Fibroblast of skin of right biceps (primary cell): ENCODE measurements at places on chromosomes 12 and 14.
A peak's percentile ranks its signal among the peaks of the same experiment; 100 is the strongest.

DNA sequence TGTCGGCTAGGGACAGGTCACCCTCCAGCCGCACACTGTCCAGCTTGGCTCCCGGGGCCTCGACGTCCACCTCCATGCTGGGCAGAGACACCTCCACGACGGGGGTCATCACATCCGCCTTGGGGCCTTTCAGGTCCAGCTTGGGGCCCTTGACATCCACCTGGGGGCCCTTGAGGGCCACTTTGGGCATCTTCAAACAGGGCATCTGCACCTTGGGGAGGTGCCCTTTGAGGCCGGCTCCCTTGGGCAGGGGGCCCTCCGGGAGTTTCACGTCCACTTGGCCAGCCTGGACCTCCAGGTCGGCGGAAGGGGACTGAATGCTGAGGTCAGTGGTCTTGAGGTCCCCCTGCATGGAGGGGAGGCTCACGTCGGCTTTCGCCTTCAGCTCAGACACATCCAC lies 17.9 kb downstream of the PLD4 start:
- no peak for DNase-seq

GRCh38 chr14:78631551-78631950 lies 461.4 kb downstream of the NRXN3 start:
- no peak for DNase-seq

DNA sequence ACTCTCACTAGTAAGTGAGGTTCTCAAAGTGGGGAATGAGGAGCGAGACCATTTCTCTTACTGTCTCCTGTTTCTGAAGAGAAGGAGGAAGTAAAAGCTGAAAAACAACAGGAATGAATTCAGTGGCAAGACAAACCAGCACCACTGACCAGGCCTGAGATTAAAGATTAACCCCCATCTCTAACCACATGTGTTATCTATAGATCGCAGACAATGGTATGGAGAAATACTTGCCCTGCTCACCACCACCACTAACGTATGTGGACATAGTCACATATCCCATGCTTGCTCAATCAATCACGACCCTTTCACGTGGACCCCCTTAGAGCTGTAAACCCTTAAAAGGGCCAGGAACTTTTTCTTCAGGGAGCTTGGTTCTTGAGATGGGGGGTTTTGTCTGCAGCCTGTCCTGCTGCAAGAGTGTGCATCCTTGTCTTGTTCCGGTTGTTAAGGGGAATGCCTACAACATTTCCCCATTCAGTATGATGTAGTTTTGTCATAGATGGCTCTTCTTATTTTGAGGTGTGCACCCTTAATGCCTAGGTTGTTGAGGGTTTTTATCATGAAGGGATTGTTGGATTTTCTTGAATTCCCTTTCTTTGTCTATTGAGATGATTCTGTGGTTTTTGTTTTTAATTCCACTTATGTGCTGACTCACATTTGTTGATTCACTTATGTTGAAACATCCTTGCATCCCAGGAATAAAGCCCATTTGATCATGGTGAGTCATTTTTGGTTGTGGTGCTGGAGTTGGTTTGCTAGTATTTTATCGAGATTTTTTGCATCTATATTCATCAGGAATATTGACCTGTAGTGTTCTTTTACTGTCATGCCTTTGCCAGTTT lies 698.8 kb upstream of the LMO3 start:
- peak; percentile 5 for DNase-seq

GRCh38 chr12:4856596-4856995 lies 53.1 kb upstream of the KCNA1 start:
- DNase-seq, result no peak

- no peak for DNase-seq
Measured at GRCh38 chr14:88786715-88787114, 6.0 kb downstream of the EML5 start.
